Non-pigmented ciliary epithelial cell (primary cell): ENCODE measurements at places on chromosomes 13 and 19.

DNA sequence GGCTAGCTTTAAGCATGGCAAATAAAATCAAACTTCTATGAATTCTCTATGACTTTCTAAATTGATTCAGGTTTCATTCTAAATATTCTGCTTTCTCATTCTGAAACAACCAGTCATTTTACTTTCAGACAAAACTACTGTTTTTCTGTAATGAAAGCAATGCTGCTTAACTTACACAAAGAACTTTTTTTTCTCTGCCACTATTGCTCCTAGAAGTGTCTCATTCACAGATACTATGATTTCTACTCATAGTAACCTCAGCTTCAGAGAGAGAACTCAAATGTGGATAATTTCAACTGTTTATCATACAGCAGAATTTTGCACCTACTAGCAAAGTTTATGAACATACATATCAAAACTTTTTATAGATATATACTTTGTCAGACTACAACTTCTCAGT, 724.6 kb downstream of the SLITRK5 start:
- no peak for DNase-seq

DNA sequence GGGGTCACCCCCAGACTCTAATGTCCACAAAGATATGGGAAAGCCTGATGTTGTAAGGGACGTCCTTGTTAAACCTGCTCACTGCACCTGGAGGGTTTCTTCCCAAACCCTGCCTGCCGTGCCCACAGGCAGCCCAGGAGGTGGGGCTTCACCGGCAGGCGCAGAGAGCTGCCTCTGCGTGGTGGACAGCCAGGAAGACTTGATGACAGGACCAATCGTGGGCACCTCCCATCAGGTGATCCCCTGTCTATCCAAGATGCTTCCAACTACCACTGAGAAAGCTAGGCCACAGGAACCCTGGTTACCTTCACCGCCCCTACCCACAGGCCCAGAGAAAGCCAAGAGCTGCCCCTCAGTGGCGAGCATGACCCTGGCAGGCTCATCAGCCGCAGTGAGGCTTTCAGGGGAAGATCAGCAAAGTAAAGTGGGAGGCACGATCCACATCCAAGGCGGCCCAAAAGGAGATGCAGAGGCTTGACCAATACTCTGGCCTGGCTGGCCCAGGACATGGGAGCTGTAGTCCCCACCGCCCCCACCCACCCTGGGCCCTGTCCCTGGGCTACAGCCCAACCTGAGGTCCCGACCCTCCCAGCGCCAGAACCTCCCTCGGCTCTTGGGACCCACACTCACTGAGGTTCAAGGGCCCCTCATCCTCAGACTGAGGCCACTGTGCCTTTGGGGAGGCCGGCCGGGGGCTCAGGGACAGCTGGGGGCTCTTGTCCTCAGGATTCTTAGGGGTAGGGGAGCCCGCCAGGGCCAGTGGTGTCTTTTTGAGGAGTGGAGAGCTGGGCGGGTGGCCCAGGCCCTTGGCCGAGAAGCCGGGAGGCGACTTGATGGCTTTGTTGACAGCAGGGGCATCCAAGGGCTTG, 10.4 kb upstream of the AKAP8L start:
- DNase-seq, result no peak

DNA sequence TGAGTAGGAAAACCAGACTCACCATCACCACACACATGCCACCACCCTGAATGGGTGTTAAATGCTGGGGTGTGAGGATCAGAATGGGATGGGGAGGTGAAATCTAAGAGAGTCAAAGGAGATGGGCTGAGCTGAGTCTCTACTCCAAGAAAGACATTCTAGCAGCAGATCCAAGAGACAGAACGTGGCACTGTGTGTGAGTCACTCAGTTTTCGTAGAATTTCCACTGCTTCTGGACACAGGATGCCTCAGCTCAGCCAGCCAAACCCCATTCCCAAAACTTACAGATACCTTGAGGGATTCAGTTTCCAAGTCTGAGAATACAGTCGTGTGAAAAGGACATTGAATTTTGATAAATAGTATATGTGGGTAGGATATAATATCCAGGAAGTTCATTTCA, 7.3 kb upstream of the CYP2A7 start:
- DNase-seq, result no peak

DNA sequence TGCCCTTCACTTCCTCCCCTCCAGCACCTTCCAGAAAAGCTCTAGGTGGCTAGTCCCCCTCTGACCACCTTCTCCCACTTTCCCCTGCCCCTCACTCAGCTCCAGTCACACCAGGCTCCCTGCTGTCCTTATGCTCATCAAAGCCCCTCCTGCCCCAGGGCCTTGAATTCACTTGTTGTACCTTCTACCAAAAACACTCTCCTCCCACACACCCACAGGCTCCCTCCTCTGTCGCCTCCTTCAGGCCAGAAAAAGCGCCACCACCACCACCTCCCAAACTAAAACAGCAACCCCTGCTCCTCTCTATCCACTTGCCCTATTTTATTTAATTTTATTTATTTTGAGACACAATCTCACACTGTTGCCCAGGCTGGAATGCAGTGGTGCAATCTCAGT, 4.8 kb upstream of the CEACAM16 start:
- DNase-seq, result no peak

DNA sequence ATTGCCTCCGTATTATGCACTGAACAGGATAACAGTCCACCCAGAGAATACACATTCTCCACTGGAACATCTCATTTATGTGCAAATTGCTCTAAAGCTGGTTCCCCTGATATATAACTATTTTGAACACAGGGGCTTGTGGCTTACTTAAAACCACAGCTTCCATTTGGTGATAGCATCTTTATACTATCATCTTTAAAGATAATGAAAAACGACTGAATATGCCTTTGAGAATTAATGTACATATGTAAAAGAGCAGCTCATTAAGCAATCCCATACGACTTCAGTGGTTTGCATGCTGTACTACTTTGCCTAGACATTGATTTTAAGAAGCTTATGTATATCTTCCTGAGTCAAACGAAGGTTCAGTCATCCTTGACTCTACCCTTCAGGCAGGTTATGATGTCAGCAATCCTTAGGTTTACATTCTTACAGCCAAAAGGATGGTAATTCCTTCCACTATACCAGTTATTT, 40.8 kb downstream of the BRD4 start:
- DNase-seq, result no peak

- no peak for DNase-seq
Observed at GRCh38 chr13:107585469-107586180, 629.7 kb downstream of the LIG4 start.

- no peak for DNase-seq
Observed at GRCh38 chr19:13429563-13429962, 76.7 kb downstream of the CACNA1A start.

GRCh38 chr13:36907266-36907665, 12.8 kb downstream of the SMAD9 start:
- DNase-seq, result no peak

DNA sequence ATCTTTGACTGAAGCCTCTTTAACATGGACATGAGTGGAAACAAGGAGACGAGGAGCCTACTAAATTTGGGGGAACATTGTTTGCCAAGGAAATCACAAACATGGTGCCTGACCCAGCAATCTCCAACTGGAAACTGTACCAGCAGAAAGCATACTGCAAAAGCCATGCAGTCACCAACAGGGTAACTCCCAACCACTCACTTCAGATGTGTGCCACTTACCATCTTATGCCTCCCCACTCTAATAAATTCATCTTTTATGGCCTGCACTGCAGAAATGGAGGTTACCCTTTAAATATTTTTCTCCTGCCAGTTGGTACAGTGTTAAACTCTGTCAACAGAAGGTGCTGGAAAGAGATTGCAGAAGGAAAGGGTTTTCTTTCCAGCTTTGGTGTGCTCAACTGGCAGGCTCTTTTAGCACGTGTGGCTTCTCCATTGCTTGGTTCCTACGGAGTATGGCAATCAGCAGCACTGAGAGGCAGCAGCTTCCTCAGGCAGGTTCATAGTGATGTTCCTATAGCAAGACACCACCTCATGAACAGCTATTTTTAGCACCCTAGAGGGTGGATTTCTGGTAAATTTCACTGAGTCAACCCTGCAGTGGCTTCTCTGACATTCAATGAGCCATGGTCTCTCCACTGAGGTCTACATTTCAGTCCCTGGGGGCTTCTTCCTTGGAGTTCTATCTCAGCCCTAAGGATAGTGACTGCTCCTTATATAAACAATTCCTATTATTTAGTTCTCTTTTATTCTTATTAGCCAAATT, 21.4 kb downstream of the MIR17HG start:
- DNase-seq, result no peak
